ENCODE measurements at places on chromosomes 4 and X.

DNA sequence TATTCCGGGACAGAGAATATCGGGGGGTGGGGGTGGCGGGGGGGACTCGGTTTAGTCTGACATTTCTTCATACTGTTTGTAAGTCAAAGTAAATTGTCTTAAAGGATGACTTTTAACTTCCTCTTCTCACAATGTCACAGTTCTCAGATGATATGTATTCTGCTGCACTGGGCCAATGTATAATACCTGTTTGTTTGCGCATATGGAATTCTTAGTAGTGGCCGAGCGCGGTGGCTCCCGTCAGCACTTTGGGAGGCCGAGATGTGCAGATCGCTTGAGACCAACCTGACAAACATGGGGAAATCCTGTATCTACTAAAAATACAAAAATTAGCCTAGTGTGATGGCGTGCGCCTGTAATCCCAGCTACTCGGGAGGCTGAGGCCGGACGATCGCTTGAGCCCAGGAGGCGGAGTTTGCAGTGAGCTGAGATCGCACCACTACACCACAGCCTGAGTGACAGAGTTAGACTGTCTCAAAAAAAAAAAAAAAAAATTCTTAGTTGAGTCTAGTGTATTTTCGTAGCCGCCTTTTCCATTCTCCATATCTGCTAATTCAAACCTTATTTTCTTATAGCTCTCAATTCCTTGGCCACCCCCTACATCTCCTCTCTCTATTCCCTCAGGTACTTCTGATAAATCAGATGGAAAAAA lies 851 bp downstream of the POLR2B start:
- DNase-seq, result no peak

- no peak for DNase-seq
These were observed 277.7 kb upstream of the CLNK start for GRCh38 chr4:10962246-10962645.

GRCh38 chrX:112011376-112011775 lies 71.2 kb downstream of the TRPC5 start:
- no peak for DNase-seq

DNA sequence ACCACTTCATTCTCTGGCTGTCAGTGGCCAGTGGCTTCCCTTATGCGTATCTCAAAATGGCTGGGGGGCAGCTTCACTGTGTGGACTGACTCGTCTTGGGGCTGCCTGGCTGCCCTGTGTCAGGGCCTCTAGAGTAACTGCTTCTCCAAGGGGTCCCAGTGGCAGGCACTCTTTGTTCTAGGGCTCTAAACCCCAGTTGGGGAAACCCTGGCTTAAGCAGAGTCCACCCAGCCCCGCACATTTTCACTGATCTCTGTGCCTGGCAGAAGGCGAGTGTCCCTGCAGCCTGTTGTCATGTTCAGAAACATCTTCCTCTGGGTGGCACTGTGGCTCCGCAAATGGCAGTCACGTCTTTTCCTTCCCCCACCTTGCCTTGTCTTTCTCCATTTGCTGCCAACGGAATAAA lies 59.7 kb downstream of the NBDY start:
- no peak for DNase-seq

DNA sequence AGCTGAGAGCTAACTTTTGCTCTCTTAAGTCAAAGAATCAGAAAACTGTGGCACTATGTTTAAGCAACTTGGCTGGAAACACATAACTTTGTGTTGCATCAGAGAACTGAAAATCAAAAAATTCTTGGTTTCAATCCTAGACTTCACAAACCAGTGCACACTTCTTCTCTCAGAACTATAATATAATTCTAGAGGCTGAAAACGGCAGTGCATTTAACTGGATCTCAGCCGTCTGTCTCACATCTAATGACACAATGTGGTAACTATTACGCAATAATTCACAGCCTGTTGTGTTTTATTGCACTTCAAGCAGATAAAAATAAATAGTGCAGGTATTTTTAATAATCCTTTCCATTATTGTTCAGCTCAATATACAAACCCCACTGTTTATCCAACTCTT lies 260.6 kb upstream of the DIAPH2 start:
- no peak for DNase-seq

- DNase-seq, result no peak
These were observed 444.7 kb downstream of the IQCM start for GRCh38 chr4:149370785-149371420.

GRCh38 chr4:111596491-111596890 lies 548.8 kb upstream of the FAM241A start:
- DNase-seq, result no peak
